ENCODE measurements at places on chromosomes 5 and 9. TPM values are rescaled to one million over a fixed set of nuclear protein-coding genes. Genes with fewer than 3 reads are reported as not detected.

DNA sequence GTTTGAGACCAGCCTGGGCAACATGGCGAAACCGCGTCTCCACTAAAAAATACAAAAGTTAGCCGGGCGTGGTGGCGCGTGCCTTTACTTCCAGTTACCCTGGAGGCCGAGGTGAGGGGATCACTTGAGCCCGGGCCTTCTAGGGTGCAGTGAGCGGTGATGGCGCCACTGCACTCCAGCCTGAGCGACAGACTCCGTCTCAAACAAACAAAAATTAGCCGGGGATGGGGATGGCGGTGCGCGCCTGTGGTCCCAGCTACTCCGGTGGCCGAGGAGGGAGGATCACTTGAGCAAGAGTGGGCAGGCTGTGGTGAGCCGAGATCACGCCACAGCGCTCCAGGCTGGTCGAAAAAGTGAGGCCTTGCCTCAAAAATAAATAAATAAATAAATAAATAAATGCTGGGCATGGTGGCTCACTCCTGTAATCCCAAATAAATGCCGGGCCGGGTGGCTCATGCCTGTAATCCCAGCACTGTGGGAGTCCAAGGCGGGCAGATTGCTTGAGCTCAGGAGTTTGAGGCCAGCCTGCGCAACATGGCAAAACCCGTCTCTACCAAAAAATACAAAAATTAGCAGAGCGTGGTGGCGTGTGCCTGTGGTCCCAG is 16.0 kb upstream of the NSD1 start:
- no peak for DNase-seq

DNA sequence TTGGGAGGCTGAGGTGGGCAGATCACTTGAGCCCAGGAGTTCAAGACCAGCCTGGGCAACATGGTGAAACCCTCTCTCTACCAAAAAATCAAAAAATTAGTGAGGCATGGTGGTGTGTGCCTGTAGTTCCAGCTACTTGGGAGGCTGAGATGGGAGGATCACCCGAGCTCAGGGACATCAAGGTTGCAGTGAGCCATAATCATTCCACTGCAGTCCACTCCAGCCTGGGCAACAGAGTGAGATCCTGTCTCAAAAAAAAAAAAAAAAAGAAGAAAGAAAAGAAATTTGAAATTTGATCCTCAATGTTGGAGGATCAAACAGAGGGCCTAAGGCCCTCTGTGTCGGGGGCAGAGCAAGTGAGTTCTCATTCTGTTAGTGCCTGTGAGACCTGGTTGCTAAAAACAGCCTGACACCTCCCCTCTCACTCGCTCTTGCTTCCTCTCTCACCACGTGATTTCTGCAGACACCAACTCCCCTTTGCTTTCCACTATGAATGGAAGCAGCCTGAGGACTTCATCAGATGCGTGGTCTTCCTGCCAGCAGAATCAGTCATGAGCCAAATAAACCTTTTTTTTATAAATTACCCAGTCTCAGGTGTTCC is 8.4 kb upstream of the GOLPH3 start:
- no peak for DNase-seq

DNA sequence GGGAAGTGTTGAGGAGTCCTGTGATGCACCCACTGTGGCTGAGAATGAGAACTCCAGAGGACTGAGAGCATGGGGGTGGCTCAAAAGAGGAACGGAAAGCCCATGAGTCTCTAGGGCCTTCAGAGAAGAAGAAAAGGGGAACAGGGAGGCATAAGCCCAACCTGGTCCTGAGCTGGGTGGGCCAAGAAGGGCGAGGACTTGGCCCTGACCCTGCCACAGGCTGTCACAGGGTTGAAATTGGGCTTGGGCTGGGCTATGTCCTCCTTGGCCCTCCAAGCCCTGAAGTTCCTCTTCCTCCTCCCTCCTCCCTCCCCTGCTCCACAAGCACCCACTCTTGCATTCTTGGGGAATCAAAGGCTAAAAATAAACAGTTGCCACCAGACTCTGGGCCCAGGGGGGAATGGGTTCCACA is 49.3 kb upstream of the PPARGC1B start:
- no peak for DNase-seq

The GFI1B gene
- 0.39 TPM for total RNA-seq

- DNase-seq = peak; percentile 27
Measured at GRCh38 chr9:79477955-79478771, 93.6 kb upstream of the TLE4 start.

DNA sequence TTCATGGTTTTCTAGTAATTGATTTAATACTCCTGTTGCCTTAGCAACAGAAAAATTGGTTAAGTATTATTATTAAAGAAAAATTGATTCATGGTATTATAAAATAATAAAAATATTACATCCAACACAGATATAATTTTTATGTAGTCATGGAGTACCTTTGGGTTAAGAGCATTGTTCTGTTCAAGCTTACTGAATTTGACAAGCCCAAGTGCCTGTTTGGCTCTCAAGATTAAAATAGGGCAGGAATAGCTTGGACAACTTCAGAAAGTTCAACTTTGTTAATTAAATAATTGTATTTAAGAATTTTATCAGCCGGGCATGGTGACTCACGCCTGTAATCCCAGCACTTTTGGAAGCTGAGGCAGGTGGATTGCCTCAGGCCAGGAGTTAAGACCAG is 82.0 kb downstream of the NIPBL start:
- DNase-seq = no peak

- no peak for DNase-seq
Measured at GRCh38 chr5:161713042-161713441, 27.5 kb downstream of the GABRA6 start.

- no peak for DNase-seq
Measured at GRCh38 chr9:14300588-14300987, 13.4 kb downstream of the NFIB start.

DNA sequence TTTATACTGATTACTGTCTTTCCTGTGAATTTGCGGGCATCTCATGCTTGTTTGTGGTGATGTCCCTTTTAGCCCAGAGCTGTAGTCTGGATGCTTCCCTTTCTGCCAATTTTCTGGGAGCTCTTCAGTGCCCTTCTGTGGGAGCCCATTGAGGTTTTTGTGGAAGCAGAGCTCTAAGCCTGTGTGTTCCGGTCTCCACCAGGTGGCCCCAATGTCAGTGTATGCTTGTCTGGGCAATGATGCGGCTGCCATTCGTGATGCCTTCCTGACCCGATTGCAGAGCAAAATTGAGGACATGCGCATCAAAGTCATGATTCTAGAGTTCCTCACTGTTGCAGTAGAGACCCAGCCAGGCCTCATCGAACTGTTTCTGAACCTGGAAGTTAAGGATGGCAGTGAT is 35.1 kb downstream of the SH3GLB2 start:
- DNase-seq = no peak

The FABP6 gene
- not detected for total RNA-seq

The FOXD4L5 gene
- 0.52 TPM for total RNA-seq

The GPR151 gene
- total RNA-seq = not detected

- no peak for DNase-seq
Measured at GRCh38 chr5:92553326-92553725, 1027.7 kb downstream of the NR2F1-AS1 start.
